Immature natural killer cell (primary cell): ENCODE measurements at places on chromosomes 4 and X. TPM values are rescaled to one million over a fixed set of nuclear protein-coding genes. Genes with fewer than 3 reads are reported as not detected.

The CYSLTR1 gene
- polyA plus RNA-seq = 23.4 TPM

The NR0B1 gene
- polyA plus RNA-seq = not detected

The ETDB gene
- not detected for polyA plus RNA-seq

The ITGB1BP2 gene
- not detected for polyA plus RNA-seq

The COL25A1 gene
- polyA plus RNA-seq = not detected

The VCX2 gene
- not detected for polyA plus RNA-seq

The ADH1A gene
- not detected for polyA plus RNA-seq

The ZRSR2 gene
- polyA plus RNA-seq = 13.5 TPM

The NHSL2 gene
- 29.0 TPM for polyA plus RNA-seq

The GLRA3 gene
- not detected for polyA plus RNA-seq

The DKK2 gene
- polyA plus RNA-seq = not detected

The DOK7 gene
- not detected for polyA plus RNA-seq

DNA sequence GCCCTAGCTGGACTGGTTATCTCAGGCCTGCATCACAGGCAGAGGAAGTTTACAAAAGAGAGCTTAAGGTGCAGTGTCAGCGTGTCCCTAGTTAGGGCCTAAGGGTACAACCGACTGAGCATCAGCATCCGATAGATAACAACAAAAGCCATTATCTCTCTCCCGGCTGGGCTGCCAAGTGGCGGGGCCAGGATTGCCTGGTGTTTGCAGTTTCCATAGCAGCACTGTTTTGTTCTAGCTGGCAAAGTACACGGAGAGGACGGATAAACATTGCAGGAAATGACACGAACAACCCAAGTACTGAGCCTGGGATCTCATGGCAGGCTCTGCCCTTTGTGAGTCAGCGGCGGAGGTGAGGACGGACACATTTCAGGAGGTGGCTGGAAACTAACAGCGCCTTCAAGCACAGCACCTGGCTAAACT lies 104.7 kb upstream of the NOCT start:
- no peak for DNase-seq

DNA sequence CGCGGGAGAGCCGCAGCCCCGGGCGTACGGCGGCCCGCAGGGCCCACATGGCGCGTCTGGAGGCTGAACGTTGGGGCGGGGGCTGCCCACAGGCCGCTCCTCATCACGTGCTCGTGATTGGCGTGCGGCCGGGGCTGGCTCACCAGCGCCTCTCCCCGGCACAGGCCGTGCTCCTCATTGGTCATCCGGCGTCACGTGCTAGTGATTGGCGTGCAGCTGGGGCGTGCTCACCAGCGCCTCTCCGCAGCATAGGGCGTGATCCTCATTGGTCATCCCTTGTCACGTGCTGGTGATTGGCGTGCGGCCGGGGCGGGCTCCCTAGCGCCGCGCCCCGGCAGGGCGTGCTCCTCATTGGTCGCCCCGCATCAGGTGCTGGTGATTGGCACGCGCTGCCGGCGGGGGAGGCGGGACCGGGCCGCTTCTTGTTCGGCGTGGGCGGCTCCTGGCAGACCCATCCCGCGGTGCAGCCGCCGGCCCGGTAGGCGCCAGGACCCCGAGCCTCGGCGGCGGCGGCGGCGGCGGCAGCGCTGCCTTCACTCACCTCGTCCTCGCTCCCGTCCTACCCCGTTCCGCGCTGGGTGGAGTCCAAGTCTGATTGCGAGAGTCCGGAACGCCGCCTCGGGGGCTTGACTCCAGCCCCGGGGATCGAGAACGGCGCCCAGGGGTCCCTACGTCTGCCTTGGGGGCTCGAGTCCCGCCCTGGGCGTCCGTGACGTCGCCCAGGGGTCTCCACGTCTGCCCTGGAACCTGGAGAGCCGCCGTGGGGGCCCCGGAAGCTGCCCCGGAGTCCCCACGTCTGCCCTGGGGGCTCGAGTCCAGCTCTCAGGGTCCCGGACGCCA lies at the start of gene GTPBP6:
GTPBP6 (minus strand) TSS at position 58 of the 840 bp plus-strand sequence; CDS start at position 49, 9 bp downstream.
- peak; percentile 99 for DNase-seq

DNA sequence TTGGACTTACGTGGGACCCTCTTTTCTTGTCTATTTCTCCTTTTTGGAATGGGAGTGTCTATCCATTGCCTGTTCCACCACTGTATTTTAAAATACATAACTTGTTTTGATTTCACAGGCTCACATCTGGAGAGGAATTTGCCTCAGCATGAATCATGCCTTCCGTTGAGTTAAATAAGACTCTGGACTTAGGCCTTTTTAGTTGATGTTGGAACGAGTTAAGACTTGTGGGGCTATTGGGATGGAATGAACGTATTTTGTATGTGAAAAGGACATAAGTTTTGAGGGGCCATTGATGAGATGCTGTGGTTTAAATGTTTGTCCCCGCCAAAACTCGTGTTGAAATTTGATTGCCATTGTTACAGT lies 66.2 kb downstream of the BEX3 start:
- no peak for DNase-seq

DNA sequence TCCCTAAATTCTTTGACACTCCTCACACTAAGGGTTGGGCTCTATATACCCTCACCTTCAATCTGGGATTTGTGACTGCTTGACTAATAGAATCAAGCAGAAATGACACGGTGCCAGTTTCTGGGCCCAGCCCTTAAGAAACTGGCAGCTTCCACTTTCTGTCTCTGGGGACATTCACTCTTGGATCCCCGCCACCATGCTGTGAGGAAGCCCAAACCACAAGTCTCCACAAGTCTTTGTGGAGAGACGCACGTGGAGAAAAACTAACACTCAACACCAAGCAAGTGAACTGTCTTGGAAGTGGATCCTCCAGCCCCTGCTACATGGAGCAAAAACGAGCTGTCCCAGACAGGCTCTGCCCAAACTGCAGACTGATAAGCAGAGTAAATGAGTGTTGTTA lies 1.1 kb upstream of the EDNRA start:
- DNase-seq = no peak

GRCh38 chr4:104128850-104129213 lies 365.9 kb downstream of the CXXC4 start:
- DNase-seq = no peak

GRCh38 chrX:24542756-24543155 lies 77.7 kb downstream of the PDK3 start:
- no peak for DNase-seq

GRCh38 chrX:96449191-96449590 lies 235.5 kb upstream of the DIAPH2 start:
- DNase-seq = no peak

- no peak for DNase-seq
Measured at GRCh38 chr4:2789351-2789750, 3.5 kb upstream of the SH3BP2 start.

DNA sequence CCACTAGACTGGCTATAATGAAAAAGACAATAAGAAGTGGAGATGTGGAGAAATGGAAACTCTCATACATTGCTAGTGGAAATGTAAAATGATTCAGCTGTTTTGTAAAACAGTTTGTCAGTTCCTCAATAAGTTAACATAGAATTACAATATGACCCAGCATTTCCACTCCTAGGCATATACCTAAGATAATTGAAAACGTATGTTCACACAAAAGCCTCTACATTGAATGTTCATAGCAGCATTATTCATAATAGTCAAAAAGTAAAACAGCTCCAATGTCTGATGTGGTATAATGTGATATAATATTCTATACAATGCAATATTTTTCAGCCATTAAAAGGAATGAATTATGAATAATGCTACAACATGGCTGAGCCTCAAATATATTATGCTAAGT lies 10.2 kb downstream of the EDA start:
- DNase-seq = no peak

DNA sequence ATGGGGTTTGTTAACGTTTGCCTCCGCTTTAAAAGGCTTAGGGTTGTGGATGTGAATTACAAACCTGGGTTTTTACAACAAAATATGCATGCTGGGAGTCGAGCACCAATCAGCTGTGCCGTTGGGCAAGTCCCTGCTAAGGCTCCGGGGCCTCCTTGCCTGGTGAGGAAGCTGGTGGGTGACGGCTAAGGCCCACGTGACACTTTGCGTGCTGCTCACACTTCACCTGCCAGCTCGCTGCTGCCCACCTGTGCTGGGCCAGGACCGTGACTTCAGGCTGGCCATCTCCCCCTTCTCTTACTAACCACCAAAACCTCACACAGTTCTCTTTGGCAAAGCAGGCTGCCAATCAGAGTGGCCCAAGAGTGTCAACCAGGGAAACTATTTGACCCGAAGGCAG lies 178.3 kb downstream of the AFAP1 start:
- DNase-seq = no peak

DNA sequence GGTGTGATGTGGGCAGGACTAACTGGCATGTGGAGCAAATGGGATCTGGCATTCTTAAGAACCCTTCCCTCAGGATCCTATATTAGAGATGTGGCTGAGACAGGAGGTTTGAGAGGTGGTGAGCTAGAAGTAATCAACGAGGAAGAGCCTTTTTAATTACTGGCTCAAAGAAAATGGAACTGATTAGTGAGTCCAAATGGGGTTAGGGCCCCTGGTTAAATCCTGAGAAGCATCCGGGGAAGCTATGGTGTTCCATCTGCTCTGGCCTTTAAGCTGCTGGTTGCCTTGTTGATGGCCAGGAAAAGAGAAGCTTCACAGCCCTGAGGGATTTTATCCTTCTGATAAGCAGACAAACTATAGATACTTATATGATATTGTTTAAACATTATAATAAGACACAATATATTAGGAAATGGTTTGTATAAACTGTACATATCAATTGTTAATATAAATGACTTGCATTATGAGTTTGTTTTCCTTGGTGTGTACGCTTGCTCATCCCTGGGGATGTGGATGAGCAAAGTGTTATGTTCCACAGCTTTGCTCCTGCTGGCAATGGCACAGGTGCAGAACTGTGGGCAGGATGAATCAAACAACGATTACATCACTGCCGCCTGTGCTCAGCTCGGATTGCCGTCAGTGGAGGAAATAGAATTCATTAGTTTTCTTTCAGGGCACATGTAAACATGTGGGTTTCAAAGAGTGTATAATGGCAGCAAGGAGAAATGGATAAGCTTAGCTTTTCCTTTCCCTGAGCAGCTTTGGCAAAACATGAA lies 328.6 kb upstream of the ARX start:
- no peak for DNase-seq

DNA sequence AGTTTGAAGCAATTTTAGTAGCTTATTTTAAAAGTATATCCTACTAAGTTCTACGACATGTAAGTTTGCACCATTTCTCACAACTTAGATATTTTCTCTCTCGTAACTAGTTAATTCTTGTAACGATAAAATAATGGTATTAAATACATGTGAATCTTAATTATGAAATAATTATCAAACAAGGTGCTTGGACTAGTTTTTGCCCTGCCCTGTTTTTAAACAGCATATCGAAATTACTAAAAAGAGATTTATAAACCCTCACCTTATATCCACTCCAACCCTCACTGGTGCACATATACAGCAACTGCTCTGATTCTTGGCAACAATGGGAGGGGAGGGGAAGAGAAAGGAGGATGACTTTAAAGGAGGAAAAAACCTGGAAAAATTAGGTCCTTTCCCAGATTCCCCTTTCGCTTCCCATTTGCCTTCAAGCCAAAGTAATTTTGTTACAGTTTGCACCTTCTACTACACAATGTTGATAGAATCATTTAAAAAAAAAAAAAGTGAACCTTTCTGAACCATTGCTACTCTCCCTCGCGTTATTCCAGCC lies 820 bp upstream of the MAB21L2 start:
- DNase-seq = no peak

DNA sequence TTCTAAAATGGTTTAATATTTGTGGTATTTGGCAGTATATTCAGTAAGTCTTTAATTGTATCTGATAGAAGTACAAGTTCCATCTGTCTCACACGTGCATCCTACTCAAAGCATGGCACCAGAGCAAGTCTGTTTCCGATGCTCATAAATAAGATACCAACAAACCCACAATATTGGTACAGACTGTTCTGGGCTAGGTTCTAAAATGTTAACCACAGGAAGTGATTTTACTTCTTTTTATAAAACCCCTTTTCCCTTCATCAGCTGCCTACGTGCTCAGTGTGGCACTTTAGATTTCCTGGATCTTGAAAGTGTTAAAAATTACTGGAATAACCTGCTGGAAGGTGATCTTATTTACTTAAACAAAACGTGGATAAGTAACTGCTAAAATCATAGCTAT lies 165.1 kb downstream of the CFAP299 start:
- DNase-seq = peak; percentile 26

GRCh38 chr4:166965562-166965961 lies 268.7 kb downstream of the SPOCK3 start:
- no peak for DNase-seq
